ENCODE measurements at places on chromosomes 1 and 21. TPM values are rescaled to one million over a fixed set of nuclear protein-coding genes. Genes with fewer than 3 reads are reported as not detected.

Gene PPFIA4
- total RNA-seq = 38.7 TPM

Gene ESRRG
- 2.8 TPM for total RNA-seq

Gene UBXN10
- 1.0 TPM for total RNA-seq

Gene SIK1
- 386 TPM for total RNA-seq

Gene FTCD
- not detected for total RNA-seq
